DMS79 (cell line): ENCODE measurements at places on chromosomes 4 and X.

DNA sequence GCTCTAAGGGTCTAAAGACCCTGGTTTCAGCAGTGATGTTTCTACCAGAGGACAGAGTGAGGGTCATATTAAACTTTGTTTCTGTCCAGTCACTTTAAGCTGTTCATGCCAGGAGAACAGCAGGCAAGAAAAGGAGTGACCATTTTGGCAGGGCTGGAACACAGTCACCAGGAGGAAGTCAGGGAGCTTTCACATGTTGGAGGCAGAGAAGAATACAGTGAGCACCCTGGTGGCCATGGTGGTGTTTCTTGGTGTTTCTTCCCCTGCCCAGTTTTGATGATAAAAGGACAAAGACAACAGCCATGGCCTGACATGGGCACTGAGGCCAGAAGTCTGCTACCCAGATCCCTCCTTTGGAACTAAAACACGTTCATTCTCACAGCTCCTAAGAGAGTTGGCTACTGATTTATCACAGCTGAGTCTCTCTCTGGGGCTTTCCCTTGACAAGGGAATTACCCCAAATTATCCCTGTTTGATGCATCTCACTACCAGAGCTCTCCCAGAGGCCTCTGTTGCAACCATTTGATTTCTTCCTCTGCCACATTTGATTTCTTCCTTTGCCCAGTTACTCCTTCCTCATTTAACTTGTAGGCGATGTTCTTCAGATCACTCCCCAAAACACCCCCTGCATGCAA, 106.4 kb upstream of the NWD2 start:
- DNase-seq: no peak

- DNase-seq: no peak
These were observed 94.7 kb upstream of the SPRY1 start for GRCh38 chr4:123301923-123302322.

DNA sequence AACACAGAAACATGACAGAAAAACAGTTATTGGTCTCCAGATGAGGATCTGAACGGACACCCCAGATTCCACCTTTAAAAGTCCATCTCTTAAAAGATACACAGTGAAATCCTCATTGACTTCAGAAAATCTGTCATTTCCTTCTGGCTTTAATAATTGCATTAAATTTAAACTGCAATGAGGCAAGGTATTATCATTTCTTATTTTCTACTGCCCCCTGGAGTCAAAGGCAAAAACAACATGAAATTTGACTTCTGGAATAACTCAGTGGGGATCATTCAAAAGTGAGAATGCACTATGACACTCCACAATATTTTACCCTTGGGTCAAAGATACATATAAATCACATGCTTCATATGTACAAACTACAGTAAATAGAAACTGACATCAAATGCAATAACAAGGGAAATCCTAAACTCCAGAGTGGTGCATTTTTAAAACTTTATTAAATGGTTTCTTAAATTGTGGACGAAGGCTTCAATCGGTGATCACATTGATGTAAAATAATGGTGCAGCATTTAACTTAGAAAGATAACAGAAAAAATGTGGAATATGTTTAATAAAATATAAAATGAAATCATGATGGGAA, 56.4 kb upstream of the SPANXN1 start:
- DNase-seq: no peak

GRCh38 chr4:98566361-98567008, 91.9 kb downstream of the TSPAN5 start:
- DNase-seq: no peak

GRCh38 chr4:155339588-155339987, 37.2 kb downstream of the MAP9 start:
- no peak for DNase-seq

DNA sequence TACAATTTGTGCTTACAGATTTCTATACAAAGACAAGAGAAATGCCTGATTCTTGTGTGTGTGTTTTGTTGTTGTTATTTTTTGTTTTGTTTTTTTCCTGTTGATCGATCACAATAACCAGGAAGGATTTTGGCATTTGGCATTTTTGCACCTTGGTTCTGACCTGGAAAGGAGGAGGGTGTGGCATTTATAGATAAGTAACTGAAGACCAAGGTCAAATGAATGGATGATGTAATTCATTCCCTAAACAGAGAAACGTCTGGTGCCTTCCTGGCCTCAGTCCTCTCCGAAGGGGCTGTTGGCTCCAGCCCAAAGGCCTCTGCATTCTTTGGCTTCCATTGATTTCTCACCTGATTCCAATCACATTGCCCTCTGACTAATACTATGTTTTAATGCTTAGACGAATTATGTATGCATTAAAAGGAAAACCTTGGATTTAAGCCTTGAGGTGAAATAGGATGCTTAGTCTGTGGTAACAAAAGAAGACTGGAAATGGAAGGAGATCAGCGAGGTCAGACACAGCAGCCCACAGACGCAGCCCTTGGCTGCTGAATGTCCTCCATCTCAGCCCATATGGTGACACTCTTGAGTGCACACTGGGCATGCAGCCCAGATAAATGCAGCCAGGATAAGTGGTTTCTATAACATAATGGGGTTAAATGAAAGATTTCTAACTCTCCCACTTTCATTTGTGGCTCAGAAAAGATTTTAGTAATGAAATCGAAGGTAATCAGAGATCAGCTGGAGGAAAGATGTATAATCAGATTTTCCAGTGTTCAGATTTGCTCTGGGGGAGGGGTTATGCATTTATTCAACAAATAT, 60.5 kb upstream of the TRIM2 start:
- peak; percentile 61 for DNase-seq

GRCh38 chrX:9980927-9981326, 13.8 kb downstream of the CLDN34 start:
- DNase-seq: no peak

DNA sequence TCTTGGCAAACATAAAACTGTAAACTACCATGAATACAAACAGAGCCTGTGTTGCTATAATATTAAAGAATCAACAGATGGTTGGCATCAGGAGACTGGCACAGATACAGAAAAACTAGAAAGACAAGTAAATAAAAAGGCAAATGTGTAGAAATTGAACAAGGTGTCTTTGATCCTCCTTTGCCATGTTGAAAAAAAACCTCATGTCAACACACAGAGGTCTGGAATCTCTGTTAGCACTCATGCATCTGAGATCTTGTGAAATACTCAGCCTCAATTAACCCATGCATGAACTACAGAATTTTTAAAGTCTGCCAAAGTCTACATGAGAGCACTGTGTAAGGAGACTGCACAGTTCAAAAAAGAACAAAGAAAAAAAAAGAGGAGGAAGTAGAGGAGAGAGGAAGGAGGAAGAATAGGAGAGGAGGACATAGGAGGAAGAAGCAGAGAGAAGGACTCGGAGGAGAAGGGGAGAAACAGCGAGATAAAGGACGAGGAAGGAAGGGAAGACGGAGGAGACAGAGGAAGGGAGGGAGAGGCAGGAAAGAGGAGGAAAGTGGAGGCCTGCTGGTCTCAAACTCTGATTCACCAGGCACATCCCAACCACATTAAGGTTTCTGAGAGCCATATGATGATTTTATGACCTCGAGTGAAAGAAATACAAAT, 52.8 kb downstream of the PRDM5 start:
- no peak for DNase-seq

DNA sequence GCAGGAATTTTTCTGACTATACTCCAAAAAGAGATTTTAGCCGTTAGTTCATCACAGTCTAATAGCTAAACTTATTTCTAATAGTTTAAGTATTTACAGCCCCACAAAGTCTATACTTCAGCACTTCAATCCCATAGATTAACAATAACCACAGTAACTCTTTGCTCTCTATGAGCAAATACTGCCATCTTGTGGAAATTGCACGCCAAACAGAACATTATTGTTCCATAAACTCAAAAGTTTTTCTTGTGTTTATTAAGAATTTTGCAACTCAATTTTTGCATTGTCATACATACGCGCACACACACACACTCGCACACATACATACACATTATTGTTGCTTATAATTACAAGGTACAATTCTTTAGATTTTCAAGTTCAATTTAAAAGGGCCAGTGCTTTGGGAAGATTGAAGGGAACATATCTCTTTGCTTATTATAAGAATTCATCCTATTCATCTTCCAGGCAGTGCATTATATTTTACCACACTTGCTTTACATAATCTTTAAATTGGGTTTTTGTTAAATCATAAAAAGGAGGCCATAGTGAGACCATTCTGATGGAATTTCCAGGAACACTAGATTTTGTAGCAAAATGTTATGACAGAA, 63.8 kb upstream of the ATOH1 start:
- DNase-seq: peak; percentile 7

DNA sequence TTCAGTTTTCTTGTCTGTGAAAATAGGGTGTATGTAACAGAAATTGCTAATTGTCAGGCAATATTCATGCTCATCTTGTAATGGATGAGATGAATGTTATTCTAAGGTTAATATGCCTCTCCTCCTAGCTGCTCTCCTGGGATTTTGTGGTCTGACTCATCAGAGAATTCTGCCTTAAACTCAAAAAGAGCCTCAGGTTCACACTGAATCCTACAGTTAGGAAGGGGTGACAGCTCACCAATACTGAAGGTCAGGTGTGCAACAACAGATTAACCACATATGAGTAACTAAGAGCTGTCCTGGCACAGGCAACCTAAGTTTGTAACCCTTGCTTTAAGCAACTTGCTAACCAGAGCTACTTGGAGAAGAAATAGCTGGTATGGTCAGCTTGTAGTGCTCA, 197.7 kb downstream of the SPATA18 start:
- no peak for DNase-seq

GRCh38 chrX:143581240-143581639, 54.7 kb downstream of the SLITRK4 start:
- DNase-seq: no peak

DNA sequence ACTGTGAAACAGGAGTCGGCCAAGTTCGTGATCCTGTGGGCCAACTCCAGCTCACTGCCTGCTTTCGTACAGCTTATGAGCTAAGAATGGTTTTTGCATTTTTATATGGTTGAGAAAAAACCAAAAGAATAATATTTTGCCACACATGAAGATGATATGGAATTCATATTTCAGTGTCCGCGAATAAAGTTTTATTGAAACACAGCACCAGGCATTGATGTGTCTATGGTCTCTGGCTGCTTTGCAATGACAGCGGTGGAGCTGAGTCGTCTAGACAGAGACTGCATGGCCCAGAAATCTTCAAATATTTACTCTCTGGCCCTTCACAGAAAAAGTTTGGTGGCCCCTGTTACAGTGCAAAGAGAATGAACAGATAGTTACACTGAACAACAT, 20.2 kb downstream of the CLCN4 start:
- no peak for DNase-seq

GRCh38 chr4:8689741-8690140, 97.2 kb downstream of the CPZ start:
- DNase-seq: no peak

GRCh38 chrX:53313728-53314105, 32.3 kb upstream of the IQSEC2 start:
- DNase-seq: no peak

GRCh38 chr4:72843466-72843865, 226.1 kb downstream of the COX18 start:
- DNase-seq: no peak

- no peak for DNase-seq
These were observed 4.4 kb downstream of the RBM3 start for GRCh38 chrX:48578661-48579128.

DNA sequence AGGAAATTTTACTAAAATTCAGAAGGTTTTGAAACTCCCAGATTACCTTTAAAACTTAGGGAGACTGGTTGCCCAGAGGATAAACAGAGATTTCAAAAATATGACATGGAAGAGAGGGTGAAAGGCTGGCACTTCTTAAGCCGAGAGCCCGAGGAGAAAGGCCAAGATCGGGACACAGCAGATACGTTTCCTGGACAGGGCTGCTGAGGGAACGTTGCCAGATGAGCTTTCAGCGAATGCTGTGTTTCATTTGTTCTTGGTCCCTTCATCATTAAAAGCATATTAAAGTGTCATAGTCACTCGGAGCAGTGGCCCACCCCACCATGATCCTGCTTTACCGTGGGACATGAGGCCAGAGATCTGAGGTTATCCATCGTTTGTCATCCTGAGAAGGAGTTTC, 37.9 kb upstream of the STOX2 start:
- DNase-seq: no peak

- DNase-seq: no peak
These were observed 84.8 kb downstream of the AFAP1 start for GRCh38 chr4:7854697-7855370.

DNA sequence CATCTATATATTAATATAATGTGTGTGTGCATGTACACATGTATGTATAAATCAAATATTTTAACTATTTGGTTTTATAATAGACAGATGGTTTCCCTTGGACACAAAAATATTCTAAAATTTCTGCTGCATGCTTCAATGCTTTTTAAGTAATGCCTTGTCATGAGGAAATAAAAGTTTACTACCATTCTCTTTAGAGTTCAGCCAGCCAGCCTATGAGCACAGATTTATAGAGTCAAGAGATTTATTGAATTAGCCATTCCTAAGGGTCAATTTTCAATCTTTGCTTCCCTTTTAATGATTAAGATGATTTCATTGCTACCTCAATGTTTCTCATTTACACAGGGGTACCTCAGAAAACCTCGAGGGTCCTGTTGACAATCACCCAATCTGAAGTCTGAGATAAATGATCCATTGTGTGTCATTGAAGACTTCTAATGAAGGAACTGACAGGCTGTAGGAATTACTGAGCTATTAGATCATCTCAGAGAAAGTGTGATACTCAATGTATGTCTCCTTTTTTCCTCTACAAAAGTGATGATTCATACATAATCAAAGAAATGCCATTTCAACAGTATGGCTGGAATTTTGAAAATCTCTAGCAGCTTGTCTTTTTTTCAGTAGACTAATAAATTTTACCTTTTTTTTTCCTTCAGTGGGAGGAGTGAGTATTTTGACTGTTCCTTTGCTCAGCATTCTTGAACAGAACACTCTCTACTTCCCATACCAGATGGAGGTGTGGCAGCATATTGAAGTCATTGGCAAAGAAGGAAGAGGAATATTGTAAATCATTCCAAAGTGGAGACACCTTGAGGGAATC, 222.6 kb upstream of the PCDH18 start:
- DNase-seq: no peak

DNA sequence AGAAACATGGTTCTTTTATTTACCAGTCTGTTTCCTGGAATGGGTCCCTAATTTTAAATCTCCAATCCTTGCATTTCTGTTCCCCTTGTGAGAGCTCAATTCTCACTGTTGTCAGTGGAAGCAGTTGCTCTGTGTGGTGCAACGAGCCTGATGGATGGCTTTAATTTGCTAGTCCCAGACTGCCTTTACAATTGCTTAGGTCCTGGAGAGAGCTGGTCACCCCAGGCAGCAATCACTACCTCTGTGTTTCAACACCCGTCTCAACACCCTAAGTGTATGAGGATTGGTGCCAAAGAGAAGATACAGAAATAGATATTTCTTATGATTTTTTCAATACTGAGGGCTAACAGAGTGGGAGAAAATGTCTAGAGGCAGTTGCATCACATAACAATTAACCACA, 873.8 kb downstream of the GLUD2 start:
- no peak for DNase-seq

DNA sequence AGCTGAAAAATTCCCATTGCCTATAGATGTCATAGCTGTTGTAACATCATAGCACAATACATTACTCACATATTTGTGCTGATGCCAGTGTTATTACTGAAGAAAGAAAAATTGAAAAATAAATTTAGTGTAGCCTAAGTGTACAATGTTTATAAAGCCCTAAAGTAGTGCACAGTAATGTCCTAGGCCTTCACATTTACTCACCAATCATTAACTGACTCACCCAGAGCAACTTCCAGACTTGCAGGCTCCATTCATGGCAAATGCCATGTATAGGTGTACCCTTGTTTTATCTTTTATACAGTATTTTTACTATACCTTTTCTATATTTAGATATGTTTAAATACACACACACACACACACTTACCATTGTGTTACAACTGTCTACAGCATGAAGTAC, 265.4 kb upstream of the MAGEB18 start:
- no peak for DNase-seq
